ENCODE measurements at places on chromosomes 4 and X.

- DNase-seq: peak; percentile 87
Observed at GRCh38 chr4:77075869-77076799, at the start of gene CCNI. Gene CCNI (minus strand): TSS chr4:77075989. CDS start chr4:77066362, 9,627 bp downstream.

GRCh38 chr4:139764182-139764581 lies 98.6 kb downstream of the MGST2 start:
- DNase-seq: no peak

- no peak for DNase-seq
Observed at GRCh38 chr4:1723131-1723801, 1.9 kb downstream of the TACC3 start.

- no peak for DNase-seq
Observed at GRCh38 chr4:108399610-108400265, 220.6 kb upstream of the RPL34 start.

- no peak for DNase-seq
Observed at GRCh38 chr4:113504422-113504821, 257.1 kb downstream of the CAMK2D start.

- DNase-seq: no peak
Observed at GRCh38 chr4:119626943-119627266, 1.7 kb downstream of the PDE5A start.

DNA sequence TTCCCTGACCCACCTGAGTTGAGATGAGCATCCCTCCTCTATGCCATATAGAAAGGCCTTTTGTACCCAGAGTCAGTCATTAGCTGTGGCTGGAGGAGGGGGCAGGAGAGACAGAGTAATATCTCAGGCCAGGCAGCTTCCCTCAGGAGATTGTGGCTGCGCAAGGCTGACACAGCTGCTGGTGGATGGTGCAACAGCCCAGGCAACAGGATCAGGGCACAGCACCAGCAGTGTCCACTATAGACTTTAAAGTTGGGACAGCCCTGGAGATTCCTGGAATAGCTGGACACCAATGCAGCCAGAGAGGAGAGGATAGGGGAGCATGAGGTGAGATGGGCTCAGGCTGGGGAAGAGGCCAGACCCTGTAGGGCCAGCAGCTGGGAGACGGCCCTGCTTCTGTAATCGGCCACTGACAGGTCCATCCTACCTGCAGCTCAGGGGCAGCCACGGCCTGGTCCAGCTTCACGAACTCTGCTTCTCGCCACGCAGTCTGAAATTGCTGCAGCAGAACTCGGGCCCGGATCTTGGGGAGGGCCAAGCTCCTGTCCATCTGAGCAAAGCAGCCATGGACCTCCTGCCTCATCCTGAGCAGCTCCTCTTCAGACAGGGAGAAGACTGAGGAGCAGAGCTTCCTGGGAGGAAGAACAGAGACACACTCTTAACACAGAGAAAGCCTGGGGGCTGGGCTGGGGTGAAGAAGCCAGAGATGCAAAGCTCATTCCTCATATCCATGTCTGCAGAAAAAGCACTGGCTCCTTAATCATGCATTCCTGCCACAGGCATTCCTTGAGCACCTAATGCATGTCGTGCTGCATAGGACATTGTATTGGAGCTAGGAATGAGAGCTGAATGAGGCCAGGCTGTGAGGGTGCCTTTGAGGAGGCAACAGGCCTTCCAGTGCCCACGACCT lies 90.1 kb downstream of the EVC2 start:
- no peak for DNase-seq

DNA sequence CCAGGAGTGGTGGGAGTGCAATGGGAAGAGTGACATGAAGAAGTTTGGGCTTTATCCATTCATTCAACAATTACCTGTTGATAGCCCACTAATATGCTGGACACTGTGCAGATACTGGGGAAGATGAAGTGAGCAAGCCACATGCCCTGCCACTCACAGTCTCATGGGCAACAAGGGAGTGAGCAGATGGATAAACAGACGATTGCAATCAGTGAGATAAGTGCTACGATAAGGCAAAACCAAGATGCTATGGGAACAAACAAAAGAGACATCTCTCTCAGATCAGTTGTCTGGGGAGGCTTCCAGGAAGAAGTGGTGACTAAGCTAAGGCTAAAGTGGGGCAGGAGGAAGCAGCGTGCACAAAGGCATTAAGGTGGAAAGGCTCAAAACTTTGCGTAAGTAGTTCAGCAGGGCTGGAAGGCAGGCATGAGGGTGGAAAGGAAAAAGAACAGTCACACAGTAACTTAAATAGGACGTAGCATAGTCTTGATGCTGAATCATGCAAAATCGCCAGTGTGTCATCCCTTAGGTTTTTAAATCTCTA lies 31.7 kb downstream of the GAB3 start:
- peak; percentile 80 for DNase-seq

- no peak for DNase-seq
Observed at GRCh38 chr4:40811956-40812355, 62.2 kb downstream of the NSUN7 start.

DNA sequence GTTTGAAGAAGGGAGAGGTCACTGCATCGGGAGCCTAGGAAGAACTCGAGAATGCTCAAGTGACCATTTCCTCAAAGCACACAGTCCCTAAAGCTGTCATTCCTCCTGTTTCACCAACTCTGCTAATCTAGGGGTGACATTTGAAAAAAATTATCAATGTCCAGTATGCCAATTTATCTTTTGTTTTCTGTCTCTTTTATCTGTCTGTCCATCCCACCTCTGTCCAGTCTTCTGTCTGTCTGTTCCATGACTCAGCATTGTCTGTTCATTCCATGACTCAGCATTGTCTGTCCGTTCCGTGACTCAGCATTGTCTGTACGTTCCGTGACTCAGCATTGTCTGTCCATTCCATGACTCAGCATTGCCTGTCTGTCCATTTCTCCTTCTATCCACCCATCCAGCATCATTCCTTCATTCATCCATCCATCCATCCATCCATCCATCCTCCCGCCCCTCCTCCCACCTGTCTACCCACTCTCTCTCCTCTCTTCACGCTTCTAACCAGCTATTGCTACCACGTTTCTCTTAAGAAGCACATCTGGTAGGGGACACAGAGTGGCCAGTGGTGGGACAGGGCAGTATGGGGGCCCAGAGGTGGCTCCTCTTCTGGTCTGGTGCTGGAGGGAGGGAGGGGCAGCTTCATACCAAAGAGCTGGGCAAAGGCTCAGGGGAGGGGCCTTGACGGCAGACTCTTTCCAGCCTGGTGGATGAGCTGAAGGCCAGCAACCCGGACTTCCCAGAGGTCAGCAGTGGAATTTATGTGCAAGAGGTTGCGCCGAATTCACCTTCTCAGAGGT lies 34.1 kb downstream of the HTRA3 start:
- DNase-seq: peak; percentile 60

DNA sequence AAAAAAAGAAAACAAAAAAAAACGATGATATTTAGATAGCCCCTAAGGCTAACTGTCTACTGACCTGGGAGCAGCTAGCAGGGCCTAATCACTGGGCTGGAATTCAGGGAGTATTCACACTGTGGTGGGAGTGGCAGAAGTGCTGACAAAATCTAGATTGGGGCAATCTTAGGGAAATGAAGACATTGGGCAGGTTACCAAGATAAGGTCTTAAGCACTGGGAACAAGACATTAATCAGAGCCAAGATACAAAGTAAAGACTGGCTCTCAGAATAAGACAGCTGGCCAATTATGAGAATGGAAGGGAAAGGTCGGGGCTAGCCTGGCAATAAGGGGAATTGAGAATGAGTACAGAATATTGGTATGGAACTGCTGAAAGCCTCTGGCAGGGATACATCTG lies 100.2 kb upstream of the GRIA3 start:
- no peak for DNase-seq

GRCh38 chr4:11397819-11398610 lies 30.7 kb downstream of the HS3ST1 start:
- no peak for DNase-seq

GRCh38 chrX:29687687-29688086 lies 527.7 kb upstream of the MAGEB2 start:
- peak; percentile 55 for DNase-seq

GRCh38 chr4:139603576-139604410 lies 47.8 kb upstream of the SETD7 start:
- DNase-seq: peak; percentile 41

GRCh38 chrX:9745417-9746115 lies 20.1 kb downstream of the GPR143 start:
- no peak for DNase-seq

GRCh38 chrX:1165535-1166196 lies 46.8 kb downstream of the CRLF2 start:
- DNase-seq: no peak

GRCh38 chr4:17578482-17578891 lies 1.5 kb downstream of the LAP3 start:
- no peak for DNase-seq

- no peak for DNase-seq
Observed at GRCh38 chr4:180449395-180449956, 1793.7 kb upstream of the TENM3 start.

- no peak for DNase-seq
Observed at GRCh38 chr4:151930372-151930771, 169.6 kb upstream of the GATB start.

- DNase-seq: no peak
Observed at GRCh38 chr4:83732114-83732635, 196.3 kb downstream of the GPAT3 start.

GRCh38 chr4:126583509-126583908 lies 1049.2 kb upstream of the INTU start:
- DNase-seq: no peak

DNA sequence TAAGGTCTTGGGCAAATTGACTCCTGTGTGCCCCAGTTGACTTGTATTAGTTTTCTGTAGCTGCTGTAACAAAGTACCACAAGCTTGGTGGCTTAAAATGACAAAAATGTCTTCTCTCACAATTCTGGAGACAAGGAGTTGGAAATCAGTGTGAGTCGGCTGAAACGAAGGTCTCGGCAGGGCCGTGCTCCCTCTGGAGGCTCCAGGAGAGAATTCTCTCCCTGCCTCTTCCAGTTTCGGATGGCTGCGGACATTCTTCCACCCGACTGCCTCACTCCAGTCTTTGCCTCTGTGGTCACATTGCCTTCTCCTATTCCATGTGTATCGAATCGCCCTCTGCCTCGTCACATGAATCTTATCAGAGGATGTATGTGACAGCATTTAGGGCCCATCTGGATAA lies 66.0 kb upstream of the PHOX2B start:
- peak; percentile 5 for DNase-seq

- peak; percentile 19 for DNase-seq
Observed at GRCh38 chr4:165556383-165556782, 177.6 kb downstream of the CPE start.

DNA sequence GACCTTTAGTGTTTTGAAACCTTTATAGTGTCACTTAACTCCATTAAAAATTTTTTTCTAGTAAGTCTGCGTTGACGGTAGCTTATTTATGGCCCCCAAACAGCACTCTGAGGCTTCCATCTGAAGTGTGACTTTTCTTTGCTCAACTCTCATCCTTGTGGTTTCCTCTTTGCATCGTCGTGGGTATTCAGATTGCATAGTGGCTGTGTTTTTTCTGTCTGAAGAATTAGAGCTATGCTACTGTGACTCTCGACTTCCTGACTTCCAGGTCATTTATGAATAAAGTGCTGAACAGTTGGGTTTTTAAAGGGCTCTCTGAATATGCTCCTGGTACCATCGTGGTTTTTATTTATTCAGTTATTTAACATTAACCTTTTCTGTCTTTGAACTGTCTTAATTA lies 44.9 kb downstream of the JADE1 start:
- DNase-seq: no peak

DNA sequence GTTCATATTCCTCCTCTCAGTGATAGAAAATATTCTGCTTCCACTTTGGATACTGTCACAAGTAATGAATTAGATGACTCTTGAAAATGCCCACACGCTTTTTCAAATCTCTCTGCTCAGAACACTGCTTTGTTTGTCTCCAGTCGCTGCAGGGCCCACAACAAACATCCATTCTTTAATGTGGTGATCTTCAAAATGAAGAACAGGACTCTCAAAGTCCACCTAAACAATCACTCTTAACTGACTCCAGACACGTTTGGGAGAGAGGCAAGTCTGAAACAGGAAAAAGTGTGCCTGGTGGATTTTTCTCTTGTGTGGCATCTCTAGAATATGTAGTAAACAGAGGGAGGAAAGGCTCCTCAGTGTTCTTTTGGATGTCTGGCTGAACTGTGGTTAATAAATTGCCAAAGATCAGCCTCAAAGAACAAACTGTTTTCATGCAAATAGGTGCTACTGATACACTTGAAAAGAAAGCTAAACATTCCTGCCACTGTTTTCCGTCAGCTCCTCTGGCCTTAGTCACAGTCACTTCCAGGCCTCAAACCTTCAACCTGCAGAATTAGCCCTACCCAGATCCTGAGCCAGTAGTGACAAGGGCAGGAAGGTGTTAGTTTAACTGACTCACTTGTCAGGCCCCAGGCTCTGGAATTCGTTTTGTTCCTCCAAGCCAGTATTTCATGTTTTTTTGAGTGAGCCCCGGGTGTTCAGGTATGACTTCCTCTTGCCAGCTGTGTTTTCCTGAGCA lies 259.6 kb upstream of the GPC4 start:
- no peak for DNase-seq

DNA sequence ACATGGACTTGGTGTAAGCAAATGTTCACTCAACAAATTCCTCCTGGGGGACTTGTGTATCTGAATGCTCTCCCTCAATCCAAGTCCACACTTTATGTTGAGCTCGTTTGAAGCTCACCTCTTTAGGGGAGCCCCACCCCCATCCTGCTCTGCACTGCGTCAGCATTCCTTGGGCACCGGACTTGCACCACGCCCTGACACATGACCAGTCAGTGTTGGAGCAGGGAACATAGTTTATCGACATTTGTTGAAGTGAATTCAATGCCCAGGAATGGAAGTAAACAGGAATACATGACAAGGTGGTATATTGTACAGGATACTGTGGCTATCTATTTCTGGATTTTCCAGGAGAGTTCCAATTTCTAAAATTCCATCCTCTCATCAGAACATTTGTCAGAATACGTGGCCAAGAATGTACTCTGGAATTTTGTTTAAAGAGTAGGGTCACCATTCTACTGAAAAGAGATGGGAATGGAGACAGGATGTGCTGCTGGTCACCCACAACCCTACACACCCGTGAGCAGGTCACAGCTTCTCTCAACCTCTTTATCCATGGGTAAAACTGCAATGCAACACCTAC lies 60.0 kb upstream of the LNX1 start:
- DNase-seq: no peak

DNA sequence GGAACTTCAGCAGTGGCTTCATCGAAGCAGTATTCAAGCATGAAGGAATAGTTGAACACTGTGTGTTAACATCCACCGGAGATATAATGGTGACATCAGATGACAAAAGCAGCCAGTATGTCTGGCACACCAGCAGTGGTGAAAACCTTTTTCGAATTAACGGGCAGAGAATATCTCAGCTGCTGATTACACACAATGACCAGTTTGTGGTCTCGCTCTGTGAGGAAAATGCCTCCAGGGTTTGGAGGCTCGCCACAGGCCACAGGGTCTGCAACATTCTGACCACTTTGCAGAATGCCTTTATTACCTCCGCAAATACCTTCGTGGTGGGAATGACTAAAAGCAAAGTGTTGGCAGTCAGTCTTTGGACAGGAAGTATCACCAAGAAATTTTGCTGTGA lies 201.5 kb downstream of the NWD2 start:
- no peak for DNase-seq

- DNase-seq: no peak
Observed at GRCh38 chrX:41518127-41518840, 71.1 kb downstream of the NYX start.
